ENCODE measurements at places on chromosomes 7 and 10.

GRCh38 chr7:112701456-112701855, 88.7 kb downstream of the TMEM168 start:
- DNase-seq, result no peak

DNA sequence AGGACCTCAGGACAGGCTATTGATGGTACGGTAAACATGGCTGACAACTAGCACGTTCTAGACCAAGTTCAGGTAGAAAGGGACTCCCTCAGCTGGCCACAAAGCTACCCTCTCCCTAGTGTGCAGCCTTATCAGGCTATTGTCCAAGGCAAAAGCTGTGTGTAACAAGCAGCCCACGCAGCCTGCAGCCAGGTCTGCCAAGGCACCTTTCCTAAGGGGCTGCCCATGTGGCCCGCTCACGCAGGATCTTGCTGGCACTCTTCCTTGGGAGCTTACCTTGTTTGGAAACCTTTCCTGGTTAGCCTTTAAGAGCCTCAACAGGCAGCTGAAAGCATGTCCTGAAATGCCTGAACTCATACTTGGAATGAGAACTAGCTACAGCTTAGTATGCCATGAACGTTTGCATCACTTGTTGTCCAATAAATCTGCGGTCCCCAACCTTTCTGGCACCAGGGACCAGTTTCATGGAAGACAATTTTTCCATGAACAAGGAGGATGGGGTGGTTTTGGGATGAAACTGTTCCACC, 51.7 kb downstream of the SYPL1 start:
- DNase-seq, result no peak

DNA sequence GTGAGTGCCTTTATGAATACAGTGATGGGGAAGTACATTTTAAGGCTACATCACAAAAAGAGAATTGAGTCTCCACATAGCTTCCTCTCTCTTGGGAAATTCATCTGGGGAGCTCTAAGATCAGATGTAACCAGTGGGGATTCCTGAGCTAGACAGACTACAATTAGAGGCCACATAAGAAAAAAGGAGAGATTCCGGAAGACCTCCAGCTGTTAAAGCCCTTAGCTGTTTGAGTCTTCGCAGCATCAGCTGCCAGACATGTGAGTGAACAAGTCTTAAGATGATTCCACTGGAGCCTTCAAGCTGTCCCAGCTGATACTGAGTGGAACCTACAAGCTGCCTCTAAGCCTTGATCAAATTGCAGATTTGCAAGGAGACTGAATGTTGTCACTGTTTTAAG, 448.5 kb downstream of the NXPH1 start:
- DNase-seq, result no peak

DNA sequence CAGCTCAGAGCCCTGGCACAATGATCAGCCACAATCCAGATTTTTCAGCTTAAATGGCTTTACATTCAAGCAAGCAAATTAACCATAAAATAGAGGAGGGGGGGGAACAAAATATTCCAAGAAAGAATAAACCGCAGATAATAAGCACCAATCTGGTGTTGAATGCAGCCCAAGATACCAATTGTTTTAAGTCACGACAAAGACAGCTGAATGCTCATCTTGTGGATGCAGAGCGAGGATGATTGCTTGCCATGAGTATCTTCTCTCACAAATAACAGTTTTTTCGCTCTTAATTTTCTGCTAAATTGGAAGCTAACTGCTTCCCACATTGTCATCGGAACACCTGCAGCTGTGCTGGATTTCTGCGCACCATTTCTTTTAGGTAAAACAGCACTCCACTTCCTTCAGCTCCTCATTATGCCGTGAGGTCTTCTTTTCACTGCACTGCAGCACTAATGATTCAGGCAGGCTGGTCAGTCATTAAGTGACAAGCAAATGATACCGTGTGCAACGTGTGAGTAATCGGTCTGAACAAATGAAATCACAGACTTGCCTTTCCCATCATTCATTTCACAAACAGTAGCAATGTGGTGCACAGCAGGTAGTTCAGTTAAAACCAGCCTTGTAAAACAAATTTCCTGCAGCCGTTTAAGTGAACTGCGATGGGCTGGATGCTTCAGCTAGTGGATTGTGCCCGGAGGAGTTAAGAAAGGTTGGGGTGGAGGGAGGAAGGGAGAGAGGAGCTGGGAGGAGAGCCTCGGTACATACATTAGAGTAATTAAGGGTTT, 106.4 kb upstream of the CDCA7L start:
- DNase-seq, result no peak

DNA sequence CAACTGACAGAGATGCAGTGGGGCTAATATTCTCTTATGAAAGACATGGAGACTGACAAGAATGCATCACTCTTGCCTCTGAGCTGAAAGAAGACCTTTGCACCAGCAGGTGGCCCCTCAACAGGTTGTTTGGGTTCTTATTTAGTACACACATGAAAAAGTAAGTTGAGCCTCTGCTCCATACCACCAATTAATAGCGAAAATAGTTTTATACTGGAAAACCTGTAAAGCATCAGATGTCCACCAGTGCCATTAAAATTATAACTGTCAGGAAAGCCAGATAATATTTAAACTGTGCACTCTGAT, 26.3 kb upstream of the FAM13C start:
- no peak for DNase-seq

GRCh38 chr10:13696071-13696470, 109.3 kb downstream of the PRPF18 start:
- DNase-seq, result no peak

- DNase-seq, result no peak
Observed at GRCh38 chr10:4835494-4835918, 9.5 kb downstream of the AKR1E2 start.

GRCh38 chr7:92833766-92834506, 2.4 kb downstream of the CDK6 start:
- peak; percentile 84 for DNase-seq

- no peak for DNase-seq
Observed at GRCh38 chr7:7739204-7740036, 21.0 kb upstream of the RPA3 start.

GRCh38 chr10:22899307-22899706, 28.5 kb upstream of the ARMC3 start:
- DNase-seq, result no peak

DNA sequence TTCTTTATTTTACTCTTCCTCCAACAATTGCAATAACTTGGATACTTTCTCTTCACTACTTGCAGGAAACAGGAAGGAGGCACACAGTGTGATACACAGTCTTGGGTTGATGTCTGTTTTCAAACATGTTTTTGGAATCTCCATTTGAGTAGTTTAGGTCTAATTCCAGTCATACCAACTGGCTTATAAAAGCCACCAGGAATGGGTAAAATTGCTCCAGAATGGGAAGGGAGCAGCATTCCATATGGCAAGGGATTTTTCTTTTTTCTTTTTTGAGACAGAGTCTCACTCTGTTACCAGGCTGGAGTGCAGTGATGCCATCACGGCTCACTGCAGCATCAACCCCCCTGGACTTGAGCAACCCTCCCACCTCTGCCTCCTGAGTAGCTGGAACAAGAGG, 545.1 kb upstream of the GALNT17 start:
- DNase-seq, result peak; percentile 48

DNA sequence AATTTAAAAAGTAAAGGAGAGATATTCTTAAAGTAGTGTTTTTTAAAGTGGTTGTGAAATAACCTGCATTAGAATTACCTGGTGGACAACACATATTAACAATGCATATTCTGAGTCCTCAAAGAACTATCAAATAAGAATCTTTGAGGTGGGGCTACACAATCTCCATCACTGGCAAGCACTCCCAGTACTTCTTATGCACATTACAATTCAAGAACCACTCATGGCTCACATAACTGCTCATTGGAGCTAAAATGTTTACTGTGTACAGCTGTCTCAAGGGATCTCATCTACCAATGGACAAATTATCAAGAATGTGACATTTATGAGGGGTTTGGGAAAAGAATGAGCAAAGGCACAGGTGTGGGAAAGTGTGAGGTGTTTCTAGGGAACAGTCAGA, 692.0 kb downstream of the PHTF2 start:
- no peak for DNase-seq

- no peak for DNase-seq
Observed at GRCh38 chr10:34297541-34298345, 517.4 kb downstream of the PARD3 start.

DNA sequence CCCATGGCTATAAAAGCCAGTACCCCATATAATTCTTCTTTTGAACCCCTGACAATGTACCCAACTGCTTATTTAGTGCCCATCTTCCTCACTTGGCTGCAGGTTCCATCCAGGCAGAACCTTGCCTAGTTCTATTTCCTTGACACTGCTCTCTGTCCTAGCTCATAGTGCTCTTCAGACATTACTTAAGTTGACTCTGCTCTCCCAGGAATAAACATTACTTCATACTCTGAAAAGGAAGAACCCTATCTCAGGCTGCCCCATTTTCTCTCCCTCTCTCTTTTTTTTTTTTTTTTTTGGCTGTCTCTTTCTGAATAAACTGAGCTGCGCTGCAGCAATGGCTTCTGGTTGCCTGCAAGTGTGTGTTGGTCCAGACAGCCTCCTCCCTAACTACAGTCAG, 21.0 kb downstream of the ACTA2 start:
- no peak for DNase-seq

DNA sequence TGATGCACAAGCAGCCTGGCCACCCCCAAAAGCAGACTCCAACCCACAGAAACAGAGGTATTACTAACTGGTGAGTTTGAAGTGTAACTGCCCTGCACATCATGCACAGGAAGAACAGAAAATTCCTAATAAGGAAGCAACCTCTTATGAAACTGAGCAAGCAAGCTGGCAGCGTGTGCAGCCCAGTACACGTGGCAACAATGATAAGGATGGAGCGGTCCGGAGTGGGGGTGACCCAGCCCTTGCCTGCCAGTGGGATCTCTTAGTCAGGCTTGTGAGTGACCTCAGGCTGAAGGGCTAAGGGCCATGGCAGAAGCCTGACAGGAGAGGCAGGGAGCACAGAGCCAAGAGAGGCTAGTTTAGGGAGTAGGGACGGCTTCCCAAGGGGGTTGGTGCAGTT, 22.1 kb upstream of the AOAH start:
- DNase-seq, result peak; percentile 85

GRCh38 chr10:13189961-13190360, 28.6 kb downstream of the MCM10 start:
- peak; percentile 48 for DNase-seq

GRCh38 chr10:106571192-106571946, 593.1 kb downstream of the SORCS1 start:
- peak; percentile 62 for DNase-seq

DNA sequence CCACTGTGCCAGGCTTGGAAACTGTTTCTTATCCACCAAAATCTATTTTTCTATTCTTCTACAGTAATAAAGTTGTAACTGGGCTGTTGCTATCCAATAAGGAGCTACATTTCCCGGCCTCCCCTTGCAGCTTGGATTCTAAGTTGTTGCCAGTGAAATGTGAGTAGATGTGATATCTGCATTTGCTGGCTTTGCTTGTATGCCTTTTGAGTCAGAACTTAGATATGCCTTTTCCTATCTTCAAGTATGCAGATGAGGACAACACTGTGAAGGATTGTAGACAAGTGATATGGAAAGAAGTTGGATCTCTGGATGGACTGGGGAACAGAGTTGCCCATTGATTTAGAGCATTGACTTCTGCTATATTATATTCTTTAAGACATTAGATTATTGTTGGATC, 236.9 kb downstream of the REEP3 start:
- DNase-seq, result peak; percentile 46

DNA sequence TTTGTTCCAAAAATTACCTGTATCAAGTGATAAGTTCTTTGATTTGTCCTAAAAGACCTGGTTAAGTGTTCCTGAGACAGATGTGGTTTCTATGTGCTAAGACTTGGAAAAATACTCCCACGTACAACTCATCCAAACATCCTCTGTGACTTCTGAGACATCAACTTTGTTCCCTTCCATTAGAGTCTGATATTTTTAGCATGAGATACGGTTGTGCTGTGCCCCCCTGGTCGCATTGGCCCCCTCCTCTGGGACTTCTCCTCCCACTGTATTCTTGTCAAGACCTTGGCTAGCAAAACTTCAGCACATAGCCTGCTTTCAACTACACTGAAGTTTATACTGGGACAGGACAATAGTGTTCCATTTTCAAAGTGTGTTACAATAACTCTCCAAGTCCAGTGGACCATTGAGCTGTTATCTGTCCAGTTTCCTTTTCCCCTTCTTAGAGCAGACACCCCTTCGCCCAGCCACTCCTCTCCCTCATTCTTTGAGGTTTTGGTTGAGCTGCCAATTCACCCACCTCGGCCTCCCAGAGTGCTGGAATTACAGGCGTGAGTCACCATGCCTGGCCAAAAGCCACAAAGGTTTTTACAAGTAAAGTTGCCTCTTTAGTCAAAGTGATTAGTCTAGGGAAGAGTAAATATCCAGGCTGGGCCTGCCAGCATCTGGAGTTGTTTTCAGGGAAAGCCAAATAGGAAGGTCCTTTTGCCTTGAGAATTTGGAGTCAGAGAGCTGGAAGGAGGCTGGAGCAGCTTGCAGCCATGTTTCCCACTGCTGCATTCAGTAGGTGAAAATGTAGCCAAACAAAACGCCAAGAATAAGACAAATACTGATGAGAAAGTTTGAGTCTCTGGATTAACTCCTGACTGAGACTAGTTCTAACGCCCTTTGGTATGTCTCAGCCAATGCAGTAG, 17.8 kb upstream of the PDLIM1 start:
- DNase-seq, result peak; percentile 94

DNA sequence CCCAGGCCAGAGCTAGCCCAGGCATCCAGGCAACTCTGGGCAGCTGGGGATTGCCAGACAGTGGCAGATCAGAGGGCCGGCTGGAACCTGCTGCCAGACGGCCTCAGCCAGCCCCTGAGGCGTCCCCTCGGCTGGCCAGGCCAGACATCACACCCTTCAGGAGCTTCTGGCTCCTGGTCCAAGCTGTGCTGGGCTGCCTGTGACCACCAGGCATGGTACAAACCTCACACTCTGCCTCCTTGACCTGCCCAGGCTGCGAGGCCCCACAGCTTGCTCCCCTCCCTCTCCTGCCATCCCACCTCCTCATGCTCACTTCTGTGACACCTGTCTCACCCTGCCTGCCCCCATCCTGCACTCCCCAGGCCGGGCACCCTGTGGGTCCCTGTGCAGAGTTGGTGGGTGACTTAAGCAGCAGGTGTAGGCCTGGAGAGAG, 5.7 kb downstream of the DEPP1 start:
- no peak for DNase-seq

DNA sequence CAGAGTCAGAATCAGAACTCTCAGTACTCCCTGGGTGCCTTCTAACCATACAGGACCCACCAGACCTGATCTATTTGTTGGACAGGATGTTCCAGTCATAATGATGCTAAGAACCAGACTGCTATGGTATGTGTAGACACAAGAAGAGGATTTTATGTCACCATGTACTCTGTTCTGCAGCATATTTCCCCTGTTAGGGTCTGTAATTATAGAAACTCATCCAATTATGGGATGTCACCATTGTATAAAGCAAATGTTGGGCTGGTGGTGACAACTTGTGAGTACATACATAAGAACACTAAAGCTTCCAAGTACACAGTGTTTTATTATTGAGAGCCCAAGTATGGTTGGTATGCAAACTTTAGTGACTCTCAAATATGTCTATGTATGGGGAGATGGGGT, 67.1 kb upstream of the AGBL3 start:
- DNase-seq, result peak; percentile 27

GRCh38 chr7:95534796-95535195, 49.1 kb downstream of the ASB4 start:
- DNase-seq, result no peak
